Jurkat, Clone E6-1 (cell line): ENCODE measurements at places on chromosomes 5 and 9.

DNA sequence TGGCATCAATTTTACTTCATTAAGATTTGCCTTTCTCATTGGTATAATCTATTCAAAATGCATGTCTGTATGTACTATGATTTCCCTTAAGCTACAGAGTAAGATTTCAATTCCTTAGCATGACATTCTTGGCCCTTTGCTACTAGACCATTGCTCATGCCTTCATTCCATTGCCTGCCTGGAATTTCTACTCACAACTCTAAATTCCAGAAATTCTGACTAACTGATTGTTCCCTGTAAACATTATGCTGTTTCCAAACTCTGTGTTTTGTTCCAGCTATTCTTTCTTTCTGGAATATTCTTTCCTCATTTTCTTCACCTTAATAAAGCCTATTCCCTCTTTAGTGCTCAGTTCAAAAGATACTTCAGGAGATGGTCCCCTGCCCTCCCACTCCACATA is 568.8 kb upstream of the SEMA6A start:
- no peak for DNase-seq

DNA sequence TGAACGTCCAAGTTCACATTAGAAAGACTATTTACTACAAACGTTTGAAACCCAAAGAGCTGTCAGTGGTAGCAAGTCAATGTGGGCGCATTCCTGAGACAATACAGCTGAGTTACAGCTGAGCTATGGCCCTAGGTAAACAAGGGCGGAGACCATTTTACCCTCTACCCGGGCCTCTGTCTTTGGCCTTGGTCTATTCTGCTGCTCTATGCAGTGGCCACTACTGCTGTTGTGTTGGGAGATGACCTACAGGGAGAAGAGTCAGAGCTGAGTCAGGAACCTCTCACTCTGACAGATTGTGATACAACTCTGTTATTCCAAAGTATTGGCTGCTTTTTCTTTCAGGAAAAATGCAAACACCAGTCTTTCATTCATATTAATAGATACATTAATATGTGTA is 700.6 kb downstream of the SEMA5A start:
- no peak for DNase-seq

DNA sequence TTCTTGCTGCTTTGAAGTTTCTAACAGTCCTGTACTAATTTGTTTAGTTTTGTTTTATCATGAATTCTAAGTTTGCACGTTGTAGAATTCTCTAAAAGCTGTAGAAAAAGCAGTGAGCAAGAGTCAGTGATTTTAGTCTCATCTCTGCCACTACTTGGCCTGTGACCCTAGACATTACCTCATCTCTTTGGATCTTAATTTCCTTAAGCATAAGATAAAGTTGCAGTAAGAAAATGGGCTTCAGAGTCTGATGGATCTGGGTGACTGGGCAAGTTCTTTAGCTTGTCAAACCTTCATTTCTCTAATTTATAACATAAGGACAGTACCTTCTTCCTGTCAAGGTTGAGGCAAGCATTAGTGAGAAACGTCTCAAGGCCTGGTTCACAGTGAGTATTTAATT is 247.9 kb downstream of the DMRT2 start:
- DNase-seq = no peak

GRCh38 chr5:78550891-78551290 is 97.7 kb downstream of the LHFPL2 start:
- DNase-seq = no peak

GRCh38 chr9:102482776-102483175 is 512.4 kb upstream of the CYLC2 start:
- no peak for DNase-seq

DNA sequence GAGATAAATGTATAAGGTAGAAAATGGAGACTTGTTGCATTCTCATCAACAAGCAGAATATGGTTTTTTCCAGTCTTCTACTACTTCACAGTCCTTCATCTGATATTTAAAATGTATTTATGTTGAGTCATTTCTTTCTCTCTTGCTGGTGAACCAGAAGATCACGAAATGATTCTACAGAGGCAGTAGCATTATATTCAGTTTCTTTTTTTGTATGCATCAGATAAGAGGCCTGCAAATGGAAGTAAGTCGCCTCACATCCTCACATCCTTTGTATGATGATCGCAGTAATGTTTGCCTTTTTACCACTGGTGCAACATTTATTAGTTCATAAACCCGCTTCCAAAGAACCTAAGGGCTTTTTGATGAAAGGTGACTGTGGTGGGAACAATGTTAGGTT is 22.1 kb upstream of the IL13 start:
- DNase-seq = no peak

DNA sequence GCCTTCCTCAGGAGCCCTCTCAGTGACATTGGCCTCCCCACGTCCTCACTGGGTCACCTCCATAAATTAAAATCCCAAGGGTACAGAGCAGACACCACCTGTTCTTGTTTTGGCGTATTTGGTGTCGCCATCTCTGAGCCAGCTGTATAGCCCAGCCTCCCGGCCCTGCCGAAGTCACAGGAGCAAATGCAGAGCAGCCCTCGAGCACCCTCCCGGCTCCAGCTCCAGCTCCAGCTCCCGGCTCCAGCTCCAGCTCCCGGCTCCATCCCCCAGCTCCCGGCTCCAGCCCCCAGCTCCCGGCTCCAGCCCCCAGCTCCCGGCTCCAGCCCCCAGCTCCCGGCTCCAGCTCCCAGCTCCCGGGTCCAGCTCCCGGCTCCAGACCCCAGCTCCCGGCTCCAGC is 74.3 kb downstream of the ZNF354C start:
- no peak for DNase-seq

DNA sequence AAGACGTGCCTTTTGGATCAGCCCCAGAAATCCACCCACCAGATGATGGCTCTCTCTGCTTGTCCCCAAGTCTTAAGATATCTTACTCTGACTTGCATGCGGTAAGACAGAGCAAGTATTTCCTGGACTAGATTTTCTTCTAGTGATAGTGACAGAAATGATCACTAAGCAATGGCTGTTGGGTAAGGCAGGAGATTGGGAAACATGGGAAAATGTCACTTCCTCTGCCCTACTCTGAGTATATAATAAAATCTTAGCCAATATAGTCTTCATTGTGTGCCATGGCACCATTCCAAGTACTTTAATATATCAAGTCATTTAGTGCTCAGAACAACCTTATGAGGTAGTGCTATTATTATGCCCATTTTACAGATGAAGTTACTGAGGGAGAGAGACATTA is 31.0 kb upstream of the GNA14 start:
- no peak for DNase-seq

DNA sequence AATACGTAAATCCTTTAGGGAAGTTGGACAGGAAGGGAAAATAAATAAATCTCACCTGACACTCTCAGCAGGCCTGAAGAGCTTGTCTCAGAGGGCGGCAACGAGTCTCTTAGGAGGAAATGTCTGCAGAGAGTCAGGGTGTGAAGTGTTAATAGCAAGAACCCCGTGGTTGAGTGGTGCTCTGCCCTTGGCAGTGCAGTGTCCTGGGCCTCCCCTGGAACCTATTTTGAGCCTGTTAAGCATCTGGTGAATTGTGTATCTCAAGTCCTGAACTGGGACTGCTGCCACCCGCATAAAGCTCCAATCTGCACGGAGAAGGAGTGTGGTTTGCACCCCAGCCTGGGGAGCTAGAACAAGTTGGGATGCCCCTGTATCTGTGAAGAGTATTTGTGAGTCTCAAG is 211.8 kb downstream of the GOLPH3 start:
- DNase-seq = no peak

- no peak for DNase-seq
Measured at GRCh38 chr5:146005723-146006122, 69.3 kb downstream of the SH3RF2 start.

DNA sequence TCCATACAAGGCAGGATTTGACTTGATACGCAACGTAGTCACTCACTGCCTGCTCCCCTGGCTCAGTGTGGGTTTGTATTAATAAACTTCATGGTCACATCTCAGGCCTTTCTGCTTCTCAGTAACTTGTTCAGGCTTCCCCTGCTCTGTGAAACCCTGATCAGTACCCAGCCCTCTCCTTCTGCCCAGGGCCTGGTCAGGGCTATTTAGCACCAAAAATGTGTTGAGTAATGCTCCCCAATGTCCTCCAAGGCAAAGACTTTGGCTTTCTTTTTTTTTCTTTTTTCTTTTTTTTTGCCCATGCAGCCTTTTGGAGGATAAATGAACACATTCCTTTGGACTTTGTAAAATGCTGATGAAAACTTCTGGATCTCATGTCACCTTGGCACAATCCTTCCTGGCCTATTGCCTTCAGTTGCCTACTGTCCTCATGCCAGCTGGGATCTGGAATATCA is 399.2 kb upstream of the KLF4 start:
- DNase-seq = no peak

DNA sequence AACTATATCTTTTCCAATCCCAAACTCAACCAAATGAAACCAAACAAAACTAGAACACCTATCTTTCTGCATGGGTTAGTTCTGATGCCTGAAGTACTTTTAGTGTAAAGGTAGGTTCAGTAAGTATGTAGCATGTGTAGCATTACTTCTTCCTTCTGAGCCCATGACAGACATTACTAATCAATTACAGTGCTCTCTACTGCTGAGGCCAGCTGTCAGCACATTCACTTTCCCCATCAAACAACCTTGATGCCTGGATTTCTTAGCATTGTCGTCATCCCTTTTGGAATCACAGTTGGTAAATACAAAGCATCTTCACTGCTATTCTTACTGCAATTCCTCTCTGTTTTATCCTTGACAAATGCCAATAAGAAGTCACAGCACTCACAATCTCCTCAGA is 103.2 kb downstream of the PTTG1 start:
- DNase-seq = no peak

DNA sequence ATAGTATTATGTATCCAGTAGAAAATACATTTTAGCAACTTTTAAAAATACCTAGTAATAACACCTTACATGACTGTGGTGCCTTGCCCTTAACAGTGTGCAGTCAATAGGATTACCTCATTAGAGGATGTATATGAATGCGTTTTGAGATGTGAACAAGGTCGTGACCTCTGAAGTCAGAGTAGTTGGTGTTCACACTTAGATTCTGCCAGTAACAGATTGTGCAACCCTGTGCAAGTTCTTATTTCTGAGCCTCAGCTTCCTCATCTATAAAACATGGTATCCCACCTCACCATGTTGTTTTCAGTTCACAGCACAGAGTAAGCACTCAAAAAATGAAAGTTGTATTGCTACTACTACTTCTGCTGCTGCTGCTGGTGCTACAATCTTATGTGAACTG is 347.3 kb downstream of the KDM4C start:
- no peak for DNase-seq

DNA sequence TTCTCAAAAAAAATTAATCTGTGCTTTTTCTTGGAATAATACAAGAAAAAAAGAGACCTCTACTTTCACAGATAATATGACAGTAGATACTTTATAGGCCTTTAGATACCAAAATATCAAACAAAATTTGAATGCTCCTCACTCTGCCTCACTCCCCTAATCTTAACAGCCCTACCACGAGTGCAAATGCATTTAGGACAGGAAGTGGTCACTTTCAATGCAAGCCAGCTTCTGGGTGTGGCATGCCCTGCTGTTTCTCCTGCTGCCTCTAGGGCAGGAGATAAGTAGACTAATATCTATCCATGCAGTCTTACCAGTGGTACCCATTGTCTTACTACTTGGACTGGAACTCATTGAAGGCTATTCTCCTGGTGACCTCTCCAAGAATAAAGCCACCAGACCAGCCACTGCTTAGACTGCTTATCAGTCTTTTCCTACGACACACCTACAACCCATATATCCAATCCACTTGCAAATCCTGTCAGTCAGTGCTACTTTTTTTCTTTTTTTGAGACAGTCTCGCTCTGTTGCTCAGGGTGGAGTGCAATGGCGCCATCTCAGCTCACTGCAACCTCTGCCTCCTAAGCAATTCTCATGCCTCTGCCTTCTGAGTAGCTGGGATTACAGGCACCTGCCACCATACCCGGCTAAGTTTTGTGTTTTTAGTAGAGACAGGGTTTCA is 23.0 kb downstream of the FRRS1L start:
- peak; percentile 48 for DNase-seq

DNA sequence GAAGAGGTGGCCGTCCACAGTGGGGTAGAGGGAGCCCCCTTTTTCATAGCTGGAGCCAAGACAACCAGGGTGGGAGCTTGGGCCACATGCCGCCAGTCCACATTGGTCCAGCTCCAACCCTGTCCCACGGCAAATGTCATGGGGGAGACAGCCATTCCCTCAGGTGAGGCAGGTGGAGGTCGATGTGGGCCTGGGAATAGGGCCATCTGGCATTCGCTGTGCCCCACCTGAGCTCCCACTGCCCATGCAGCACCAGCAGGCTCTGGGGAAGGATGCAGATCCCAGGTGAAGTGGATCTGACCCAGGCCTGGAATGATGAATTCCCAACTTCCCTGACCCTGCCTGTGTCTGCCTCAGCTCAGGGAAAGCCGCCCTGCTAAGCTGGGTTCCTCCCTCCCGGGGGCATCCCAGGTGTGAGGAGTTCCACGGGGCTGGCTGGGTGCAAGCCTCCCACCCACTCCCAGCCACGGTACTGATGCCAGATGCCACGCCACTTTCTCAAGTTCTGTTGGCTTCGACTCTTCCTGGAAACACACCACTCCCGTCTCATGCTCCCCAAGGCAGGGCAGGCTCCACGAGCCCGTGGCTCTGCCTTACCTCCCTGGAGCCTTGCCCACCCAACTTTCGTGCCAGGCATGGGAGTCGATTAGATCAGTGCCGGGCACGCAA is 25.2 kb upstream of the FCN2 start:
- no peak for DNase-seq

DNA sequence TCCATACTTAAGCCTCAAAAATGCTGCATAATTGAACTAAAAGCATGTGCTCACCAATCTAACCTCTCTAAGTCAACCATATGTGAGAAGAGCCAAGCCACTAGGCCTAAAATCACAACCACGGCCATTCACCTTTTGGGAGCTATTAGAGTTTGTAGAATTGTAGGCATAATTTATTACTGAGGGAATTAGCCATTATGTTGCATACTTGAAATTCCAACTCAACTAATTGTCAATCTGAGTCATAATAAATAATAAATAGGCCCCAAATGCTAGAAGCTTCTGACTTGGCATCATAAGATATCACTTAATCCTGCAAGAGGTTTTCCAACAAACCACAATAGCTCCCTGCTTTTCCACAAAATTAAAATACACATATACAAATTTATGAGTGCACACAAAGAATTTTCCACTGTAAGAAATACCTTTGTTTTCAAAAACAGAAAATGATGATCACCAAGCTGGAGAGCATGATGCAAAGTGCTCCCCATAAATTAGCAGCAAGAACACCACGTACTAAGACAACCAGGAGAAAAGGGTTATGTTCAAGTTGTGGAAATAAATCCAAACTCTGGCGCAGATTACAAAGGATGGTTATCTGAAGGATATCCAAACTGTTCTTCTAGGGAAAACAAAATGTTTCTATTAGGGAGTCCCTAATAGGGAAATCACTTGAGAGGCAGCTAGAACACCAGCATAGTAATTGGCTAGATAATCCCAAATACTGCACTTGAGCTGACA is 250.0 kb upstream of the SLC30A5 start:
- DNase-seq = no peak

GRCh38 chr9:86975036-86975435 is 27.7 kb upstream of the GAS1 start:
- no peak for DNase-seq

- no peak for DNase-seq
Measured at GRCh38 chr9:127128341-127129072, 6.1 kb upstream of the ANGPTL2 start.
